Cerebellar nuclear complex (tissue), 1 donor: ENCODE measurements at places on chromosomes 1 and 21.

- DNase-seq, result no peak
Observed at GRCh38 chr1:12315146-12315545, 85.3 kb downstream of the VPS13D start.

- no peak for DNase-seq
Observed at GRCh38 chr1:34845131-34845901, 14.2 kb downstream of the SMIM12 start.

DNA sequence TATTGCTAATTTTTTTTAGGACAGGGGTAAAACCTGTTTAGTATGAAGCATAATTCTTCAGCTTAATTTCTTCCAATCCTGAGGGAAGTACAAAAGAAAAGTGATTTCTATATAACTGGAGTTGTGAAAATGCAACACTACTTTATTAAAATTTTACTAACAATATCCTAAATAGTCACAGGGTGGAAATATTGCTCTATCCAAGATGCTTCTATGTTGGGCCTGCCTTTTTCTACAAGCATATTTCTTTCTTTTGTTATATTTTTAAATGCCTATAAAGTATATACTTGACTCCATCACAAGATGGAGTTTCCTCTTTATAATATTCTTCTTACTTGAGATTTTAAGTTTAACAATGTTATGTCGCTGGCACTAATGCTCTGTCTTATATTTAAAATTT, 37.9 kb downstream of the DTL start:
- DNase-seq, result no peak

- no peak for DNase-seq
Observed at GRCh38 chr1:184483101-184483683, 96.4 kb downstream of the C1orf21 start.

DNA sequence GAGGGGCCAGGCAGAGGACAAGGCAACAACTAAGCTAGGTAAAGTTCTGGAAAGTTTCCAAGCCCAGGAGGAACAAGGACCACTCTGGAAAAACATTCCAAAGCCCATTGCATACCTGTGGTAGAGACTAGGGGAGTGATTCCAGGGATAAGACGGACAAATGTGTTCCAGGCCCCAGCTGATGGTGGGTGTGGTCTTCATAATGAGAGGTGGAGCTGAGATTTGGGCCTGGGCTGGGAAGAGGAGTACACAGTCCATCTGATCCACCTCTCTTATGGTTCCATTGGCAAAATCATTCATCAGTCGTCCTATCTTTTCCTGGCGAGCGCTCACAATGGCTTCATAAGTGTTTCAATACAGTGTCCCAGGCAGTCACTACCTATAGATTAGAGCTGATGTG, 4.5 kb downstream of the KLHDC7A start:
- no peak for DNase-seq

GRCh38 chr1:214143006-214143992, 137.7 kb upstream of the SMYD2 start:
- no peak for DNase-seq

- DNase-seq, result no peak
Observed at GRCh38 chr1:38567401-38567800, 292.2 kb downstream of the RRAGC start.

GRCh38 chr1:54287176-54287650, 87.2 kb downstream of the MRPL37 start:
- DNase-seq, result no peak

- no peak for DNase-seq
Observed at GRCh38 chr21:35236090-35236489, 187.0 kb upstream of the RUNX1 start.

GRCh38 chr1:220077887-220078286, 11.7 kb downstream of the BPNT1 start:
- DNase-seq, result no peak

DNA sequence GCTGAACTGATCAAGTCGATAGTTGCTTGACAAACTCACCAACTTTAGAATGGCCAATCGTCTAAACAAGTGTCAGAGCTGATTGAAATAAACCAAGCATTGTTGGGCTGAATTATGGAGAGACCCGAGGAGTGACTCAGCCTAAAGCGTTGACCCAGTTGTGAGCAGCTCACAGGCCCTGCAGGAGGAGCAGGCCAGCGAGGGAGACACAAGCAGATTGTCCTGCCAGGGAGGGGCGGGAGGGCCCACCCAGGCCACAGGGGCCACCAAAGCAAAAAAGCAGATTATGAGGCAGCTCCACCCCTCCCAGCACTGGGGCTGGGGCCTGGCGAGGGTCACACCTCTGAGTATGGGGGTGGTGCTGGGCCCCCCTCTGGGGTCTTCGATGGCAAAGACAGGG, 10.1 kb upstream of the MATN1 start:
- no peak for DNase-seq

- no peak for DNase-seq
Observed at GRCh38 chr1:48182439-48182838, 40.1 kb upstream of the SLC5A9 start.
